Ureter (tissue), 1 donor: ENCODE measurements at places on chromosomes 7 and 10. TPM values are rescaled to one million over a fixed set of nuclear protein-coding genes. Genes with fewer than 3 reads are reported as not detected.
A peak's percentile ranks its signal among the peaks of the same experiment; 100 is the strongest.

CRTAC1 gene
- total RNA-seq = 11.9 TPM

- DNase-seq = no peak
Observed at GRCh38 chr10:11824825-11825224, 1.7 kb downstream of the PROSER2 start.

GPER1 gene
- total RNA-seq = 3.4 TPM

CLRN3 gene
- not detected for total RNA-seq

- no peak for DNase-seq
Observed at GRCh38 chr7:18180685-18181084, 153.0 kb upstream of the PRPS1L1 start.

- DNase-seq = no peak
Observed at GRCh38 chr7:36972140-36972518, 247.8 kb upstream of the AOAH start.

ENO4 gene
- total RNA-seq = 0.73 TPM

- DNase-seq = no peak
Observed at GRCh38 chr10:3579845-3580244, 205.2 kb downstream of the KLF6 start.

ENTPD1 gene
- 74.1 TPM for total RNA-seq

DGKI gene
- 3.3 TPM for total RNA-seq

TRPV5 gene
- not detected for total RNA-seq

GRCh38 chr10:21975378-21975990 lies 28.0 kb downstream of the DNAJC1 start:
- DNase-seq = no peak

GRCh38 chr10:114516356-114516755 lies 112.1 kb upstream of the AFAP1L2 start:
- DNase-seq = no peak

GRCh38 chr10:26550774-26551526 lies 112.8 kb downstream of the APBB1IP start:
- no peak for DNase-seq

- DNase-seq = no peak
Observed at GRCh38 chr7:145624618-145625017, 492.0 kb upstream of the CNTNAP2 start.

DNA sequence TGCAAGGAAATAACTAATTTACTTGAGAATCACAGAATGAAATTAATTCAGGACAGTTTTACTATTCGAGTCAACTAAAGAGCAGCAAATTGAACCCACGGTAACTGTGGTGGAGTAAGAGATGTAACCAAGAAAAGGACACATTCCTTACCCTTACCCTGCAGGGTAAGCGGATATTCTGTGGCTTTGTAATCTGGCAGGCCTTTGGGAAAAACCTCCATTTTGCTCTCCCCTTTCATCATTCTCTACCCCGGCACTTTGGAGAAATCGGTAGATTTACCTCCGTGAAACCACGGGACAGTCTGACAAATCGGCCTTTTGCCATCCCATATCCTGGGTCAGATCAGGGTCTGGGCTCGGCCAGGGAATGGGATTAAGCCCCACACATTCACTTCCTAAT lies 18.4 kb downstream of the RCC1L start:
- no peak for DNase-seq

PRPS1L1 gene
- not detected for total RNA-seq

DNA sequence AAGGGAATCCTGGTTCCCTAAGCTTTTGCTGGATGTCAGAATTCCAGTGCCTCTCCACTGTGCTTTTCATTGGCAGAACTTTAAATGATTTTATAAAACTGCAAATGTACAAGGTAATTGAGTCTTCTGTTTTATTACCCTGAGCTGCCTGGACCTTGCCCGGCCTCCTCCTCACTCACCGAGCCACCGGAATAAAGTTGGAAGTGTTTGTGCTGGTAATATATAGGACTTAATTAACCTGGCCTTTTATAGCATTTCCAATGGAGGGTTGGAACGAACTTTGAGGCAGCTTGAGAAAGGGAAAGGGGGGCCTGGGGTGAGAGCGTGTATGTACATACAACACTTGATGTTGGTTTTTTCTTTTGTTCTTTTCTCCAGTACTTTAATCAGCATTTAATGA lies 43.4 kb downstream of the ZNF503 start:
- DNase-seq = no peak

DNA sequence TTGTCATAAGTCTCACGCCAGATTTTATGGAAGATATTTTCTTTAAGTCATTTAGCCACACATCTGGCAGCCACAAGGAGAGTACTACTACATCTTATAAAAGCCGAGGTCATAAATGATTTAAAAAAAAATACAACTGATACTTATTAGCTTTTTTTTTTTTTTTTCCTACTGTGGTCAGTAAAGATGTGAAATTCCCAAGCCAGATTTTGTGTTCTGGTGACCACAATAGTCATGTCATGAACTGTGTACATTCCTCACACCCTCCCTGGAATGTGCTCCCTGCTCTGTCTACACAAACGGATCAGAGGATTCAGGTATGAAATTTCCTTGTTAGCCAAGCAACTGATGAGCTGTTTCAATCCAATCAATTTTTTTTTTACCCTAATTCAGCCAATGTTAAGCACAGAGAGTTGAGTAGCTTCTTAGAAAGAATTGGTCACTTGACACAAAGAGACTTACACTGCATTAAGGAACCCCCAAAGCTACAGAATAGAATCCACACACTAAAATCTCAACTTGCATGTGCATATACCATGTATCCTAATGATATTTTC lies 54.7 kb downstream of the CHRM2 start:
- DNase-seq = no peak

AKR1C8 gene
- total RNA-seq = not detected

DNA sequence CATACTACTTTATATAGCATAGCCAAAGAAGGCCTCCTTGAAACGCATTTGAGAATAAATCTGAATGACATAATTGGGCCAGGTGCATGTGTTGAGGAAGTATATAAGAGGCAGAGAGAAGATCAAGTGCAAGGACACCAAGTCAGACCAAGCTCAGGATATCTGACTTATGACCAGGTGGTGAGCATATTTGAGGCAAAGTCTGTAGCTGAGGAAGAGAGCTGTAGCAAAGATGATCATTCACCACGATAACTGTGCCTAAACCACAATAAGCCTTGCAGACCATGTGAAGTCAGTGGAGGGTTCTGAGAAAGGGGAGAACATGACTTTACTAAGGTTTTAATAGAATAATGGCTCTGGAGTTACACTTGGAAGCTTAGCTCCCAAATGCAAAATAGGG lies 292.3 kb downstream of the SORCS1 start:
- no peak for DNase-seq

- DNase-seq = no peak
Observed at GRCh38 chr7:105926131-105926530, 36.9 kb upstream of the CDHR3 start.

DNA sequence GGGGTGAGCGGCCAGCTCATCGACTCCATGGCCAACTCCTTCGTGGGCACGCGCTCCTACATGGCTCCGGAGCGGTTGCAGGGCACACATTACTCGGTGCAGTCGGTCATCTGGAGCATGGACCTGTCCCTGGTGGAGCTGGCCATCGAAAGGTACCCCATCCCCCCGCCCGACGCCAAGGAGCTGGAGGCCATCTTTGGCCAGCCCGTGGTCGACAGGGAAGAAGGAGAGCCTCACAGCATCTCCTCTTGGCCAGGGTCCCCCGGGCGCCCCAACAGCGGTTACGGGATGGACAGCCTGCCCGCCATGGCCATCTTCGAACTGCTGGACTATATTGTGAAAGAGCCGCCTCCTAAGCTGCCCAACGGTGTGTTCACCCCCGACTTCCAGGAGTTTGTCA lies 17.4 kb upstream of the TSPAN33 start:
- DNase-seq = no peak

STARD3NL gene
- total RNA-seq = 31.1 TPM

DNA sequence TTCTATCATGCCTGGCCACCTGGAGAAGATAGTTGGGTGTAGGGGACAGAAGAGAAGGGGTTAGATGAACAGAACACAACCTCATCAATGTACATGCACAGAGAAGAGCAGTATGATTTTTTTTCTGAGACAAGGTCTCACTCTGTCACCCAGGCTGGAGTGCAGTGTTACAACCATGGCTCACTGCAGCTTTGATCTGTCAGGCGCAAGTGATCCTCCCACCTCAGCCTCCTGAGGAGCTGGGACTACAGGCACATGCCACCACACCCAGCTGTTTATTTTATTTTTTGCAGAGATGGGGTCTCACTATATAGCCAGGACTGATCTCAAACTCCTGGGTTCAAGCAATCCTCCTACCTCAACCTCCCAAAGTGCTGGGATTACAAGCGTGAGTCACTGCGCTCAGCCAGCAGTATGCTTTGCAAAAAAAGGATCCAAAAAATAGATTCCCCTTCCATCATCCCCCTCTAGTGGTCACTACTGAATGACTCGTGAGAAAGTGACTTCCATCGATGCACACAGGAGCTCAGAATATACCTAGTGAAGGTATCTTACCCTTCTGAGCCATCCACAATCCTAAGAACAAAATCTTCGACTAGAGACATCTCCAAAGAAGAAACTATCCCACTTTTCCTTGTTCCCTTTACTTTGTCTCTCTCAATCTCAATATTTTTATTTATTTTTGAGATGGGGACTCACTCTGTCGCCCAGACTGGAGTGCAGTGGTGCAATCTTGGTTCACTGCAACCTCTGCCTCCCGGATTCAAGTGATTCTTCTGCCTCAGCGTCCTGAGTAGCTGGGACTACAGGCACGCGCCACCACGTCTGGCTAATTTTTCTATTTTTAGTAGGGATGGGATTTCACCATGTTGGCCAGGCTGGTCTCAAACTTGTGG lies 21.0 kb downstream of the ZCWPW1 start:
- DNase-seq = peak; percentile 56

DNA sequence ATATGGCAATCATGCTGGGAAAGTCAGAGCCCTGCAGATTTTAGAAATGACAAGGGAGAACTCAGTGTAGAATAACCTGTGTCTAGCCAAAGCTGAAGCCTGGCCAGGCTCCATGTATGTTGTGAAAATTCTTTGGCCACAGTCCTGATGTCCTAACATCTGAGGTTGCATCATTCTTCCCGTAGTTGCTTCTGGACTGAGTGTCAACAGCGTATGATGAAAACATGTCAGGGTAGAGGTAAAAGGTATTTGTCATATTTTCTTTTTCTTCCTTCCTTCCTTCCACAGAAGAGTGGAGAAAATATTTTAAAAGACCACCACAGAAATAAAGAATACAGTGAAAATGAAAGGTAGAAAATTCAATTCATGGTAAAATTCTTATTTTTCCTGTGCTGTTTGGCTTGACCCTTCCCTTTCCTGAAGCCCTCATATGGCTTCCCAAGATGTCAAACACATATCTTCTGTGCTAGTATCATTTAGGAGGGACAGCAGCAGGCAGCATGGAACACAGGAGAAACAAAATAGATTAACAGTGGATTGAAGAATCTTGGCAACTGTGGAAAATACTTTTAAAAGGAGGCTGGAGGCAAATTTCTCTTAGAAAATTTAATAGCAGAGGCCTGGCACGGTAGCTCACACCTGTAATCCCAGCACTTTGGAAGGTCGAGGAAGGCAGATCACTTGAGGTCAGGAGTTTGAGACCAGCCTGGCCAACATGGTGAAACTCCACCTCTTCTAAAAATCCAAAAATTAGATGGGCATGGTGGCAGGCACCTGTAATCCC lies 18.9 kb upstream of the NRBF2 start:
- peak; percentile 70 for DNase-seq

DNA sequence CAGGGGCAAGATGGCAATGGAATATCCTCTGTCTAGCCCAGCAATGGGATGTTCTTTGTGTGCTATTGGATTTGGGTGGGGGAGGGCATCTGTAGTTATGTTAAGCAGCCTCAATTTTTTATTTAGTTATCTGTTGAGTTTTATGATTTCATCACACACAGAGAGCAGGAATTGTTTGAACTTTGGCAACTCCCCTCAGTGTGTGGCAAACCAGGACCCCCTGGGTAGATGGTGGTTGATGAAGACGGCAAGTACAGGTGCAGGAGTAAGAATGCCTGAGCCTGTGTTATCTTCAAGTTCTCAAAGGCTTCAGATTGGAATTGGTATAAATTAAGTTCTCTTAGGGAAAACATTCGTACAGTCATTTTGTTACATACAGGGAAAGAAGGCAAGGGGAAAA lies 142.4 kb upstream of the SAMD8 start:
- no peak for DNase-seq

TEX47 gene
- not detected for total RNA-seq

SPDYE6 gene
- not detected for total RNA-seq

HGF gene
- 20.9 TPM for total RNA-seq

DNA sequence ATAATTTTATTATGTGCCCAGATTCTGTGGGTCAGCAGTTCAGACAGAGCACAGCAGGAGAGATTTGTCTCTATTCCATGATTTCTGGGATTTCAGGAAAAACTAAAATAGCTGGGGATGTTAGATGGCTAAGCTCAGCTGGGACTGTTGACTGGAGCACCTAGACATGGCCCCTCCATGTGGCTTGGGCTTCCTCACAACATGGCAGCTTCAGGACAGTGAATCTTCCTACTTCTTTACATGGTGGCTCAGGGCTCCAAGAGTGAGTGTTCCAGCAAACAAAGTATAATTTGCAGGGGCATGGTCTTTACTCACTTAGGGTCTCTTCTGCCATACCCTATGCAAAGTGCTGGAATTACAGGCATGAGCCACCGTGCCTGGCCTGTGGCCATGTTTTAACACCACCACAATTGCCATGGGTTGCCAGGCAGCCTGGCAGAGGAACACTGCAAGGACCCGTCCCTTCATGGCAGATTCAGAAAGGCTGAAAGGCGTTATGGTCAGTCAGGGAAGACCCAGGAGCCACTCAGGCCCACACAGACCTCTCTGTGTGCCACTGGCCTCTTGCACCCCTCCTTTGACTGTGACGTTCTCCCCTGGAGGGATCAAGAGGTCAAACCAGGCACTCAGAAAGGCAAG lies 50.8 kb upstream of the ZMIZ1 start:
- no peak for DNase-seq

DNA sequence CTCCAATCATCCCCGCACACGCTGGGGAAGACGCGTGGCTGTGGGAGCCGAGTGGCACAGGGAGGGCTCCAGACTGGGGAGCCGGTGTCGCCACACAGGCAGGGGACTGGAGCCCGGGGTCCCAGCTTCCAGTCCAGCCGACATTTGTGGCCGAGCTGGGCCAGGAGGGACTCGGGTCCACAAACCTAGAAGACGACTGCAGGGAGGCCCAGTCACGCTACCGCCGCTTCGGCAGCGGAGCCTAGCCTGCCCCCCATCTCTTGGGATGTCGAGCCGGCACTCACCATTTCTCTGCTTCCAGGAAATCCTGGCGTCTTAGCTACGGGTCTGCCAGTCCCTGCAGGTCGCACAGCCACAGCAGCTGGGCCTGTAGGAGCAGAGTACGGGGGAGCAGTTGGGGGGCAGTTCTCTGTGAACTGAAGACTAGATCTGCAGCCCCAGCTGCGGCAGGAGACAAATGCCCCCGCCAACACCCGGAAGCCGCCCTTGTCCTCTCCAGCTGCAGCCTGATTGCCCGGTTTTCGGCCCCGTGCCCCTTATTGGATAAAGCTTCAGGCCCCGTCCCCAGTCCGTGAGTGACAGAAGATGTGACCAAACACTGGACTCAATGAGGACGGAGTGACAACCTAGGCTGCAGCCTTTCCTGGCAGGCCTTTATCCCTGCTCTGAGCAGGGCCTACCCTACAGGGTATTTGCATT lies 270.7 kb downstream of the ZNF33B start:
- DNase-seq = peak; percentile 91

GRCh38 chr10:1156921-1157614 lies 100.9 kb downstream of the WDR37 start:
- peak; percentile 33 for DNase-seq
